BJ (cell line): ENCODE measurements at places on chromosomes 16 and 17.

DNA sequence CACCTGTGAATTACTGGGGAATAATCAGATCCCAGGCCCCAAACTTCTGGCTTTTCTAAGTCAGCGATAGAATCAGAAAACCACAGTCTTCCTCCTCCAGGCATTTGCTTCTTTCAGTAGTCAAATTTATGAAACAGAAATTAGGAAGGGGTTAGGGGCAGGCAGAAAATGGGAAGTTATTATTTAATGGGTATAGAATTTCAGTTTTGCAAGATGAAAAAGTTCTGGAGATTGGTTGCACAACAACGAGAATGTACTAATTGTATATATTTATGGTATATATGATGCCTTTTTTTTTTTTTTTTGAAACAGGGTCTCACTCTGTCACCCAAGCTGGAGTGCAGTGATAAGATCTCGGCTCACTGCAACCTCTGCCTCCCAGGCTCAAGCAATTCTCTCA lies 23.5 kb downstream of the ORC6 start:
- DNase-seq = no peak

GRCh38 chr16:88292007-88292970 lies 90.5 kb upstream of the ZNF469 start:
- DNase-seq = no peak

GRCh38 chr17:37179893-37180292 lies 195.9 kb upstream of the C17orf78 start:
- no peak for DNase-seq

DNA sequence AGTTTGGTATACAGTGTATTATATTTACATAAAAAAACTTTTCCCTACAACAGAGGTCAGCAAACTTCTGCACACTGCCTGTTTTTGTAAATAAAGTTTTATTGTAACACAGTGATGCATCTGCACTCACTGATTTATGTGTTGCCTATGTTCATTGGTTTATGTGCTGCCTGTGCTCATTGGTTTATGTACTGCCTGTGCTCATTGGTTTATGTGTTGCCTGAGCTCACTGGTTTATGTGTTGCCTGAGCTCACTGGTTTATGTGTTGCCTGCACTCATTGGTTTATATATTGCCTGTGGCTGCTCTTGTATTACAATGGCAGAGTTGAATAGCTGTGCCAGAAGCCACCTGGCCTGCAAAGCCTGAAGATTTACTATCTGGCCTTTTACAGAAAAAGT lies 81.6 kb downstream of the MYH11 start:
- no peak for DNase-seq

GRCh38 chr16:1288813-1289476 lies 20.5 kb upstream of the UBE2I start:
- no peak for DNase-seq

- no peak for DNase-seq
Observed at GRCh38 chr16:67180166-67180565, 3.6 kb downstream of the MATCAP1 start.

DNA sequence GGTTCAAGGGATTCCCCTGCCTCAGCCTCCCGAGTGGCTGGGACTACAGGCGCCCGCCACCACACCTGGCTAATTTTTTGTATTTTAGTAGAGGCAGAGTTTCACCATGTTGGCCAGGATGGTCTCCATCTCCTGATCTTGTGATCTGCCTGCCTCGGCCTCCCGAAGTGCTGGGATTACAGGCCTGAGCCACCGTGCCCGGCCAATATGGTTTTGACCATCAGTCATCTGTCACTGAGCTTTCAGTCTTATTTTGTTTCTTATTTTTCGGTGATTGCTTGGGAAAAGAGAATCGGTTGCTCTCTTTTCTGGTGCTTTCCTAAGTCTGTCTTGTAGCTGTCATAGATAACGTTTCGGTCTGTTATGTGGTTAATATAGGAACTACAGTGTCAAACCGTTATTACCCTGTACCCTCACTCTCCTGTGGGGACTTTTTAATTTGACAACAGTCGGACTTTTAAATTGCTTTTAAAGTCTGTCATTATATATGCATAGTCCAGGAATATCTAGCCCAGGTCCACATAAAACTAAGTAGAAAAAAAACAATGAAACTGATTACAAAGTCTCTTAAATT lies 453.4 kb downstream of the KCNJ18 start:
- DNase-seq = no peak

DNA sequence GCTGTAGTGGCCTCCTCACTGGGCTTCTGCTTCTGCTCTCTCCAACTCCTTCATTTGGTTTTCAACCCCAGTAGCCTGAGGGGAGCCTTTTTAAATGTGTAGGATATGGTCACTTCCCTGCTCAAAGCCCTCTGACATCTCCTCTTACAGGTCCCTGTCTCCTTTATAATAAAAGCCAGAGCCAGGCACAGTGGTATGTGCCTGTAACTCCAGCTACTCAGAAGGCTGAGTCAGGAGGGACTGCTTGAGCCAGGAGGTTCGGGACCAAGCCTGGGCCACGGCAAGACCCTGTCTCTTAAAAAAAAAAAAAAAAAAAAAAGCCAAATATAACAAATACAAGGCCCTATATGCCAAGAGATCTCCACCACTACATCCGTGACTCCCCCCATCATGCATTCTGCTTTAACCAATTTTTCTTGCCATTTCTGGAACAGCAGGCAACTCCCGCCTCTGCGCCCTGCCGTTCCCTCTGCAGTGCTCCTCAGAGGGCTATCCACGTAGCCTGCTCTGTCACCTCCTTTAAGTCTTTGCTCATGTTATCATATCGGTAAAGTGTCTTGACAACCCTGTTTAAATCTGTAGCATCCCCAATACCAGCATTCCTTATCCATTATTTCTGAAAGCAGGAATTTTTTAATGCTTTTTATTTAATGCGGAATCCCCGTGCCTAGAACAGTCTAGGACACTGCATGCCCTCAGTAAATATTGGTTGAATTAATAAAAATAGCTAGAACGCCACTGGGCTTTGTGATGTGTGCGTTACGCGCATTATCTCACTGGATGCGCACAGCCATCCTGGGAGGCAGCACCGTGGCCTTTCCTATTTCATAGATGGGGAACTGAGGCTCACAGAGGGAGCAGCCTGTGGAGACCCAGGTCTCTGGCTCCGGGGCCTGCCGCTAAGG lies 9.5 kb downstream of the ZNF771 start:
- no peak for DNase-seq

- no peak for DNase-seq
Observed at GRCh38 chr17:59093145-59093701, 13.5 kb downstream of the TRIM37 start.

DNA sequence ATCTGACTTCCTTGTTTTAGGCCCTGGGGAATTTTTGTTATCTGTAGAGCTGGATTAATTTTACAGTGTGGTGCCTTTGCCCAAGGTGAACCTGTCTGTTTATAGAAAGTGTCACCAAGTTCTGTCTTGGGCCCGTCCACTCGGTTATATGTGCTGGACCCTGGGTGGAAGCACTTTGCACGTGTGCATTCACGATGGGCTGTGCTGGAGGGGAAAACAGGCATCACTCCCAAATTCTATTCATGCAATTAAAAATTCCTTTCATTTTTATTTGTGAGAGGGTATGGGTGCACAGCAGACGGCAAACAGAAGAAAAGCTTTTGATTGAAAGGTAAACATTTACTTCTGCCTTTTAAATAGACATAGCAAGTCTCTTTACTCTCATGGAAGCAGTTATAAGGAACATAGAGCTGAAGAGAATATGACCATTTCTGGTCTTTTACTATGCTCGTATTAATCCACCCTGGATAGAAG lies 101.2 kb downstream of the WWOX start:
- DNase-seq = no peak

DNA sequence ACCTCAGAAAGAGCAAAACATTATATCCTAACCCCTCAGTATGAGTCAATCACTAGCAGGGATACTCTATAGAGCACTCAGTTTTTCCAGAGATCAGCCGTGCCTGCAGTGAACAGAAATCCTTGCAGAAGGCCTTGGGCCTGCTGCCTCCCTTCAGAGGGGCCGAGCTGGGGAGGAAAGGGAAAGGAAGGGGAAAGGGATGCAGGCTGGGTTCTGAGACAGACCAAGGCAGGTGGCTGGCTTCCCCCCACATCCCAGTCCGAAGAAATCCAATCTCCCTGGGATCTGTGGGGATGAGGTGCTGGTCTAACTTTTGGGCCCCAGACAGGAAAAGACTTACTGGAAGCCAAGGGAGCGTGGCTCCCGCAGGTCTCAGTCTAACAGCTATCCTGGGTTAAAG lies 25.3 kb downstream of the SRL start:
- DNase-seq = no peak

GRCh38 chr16:80619824-80620223 lies 79.0 kb downstream of the DYNLRB2 start:
- no peak for DNase-seq

DNA sequence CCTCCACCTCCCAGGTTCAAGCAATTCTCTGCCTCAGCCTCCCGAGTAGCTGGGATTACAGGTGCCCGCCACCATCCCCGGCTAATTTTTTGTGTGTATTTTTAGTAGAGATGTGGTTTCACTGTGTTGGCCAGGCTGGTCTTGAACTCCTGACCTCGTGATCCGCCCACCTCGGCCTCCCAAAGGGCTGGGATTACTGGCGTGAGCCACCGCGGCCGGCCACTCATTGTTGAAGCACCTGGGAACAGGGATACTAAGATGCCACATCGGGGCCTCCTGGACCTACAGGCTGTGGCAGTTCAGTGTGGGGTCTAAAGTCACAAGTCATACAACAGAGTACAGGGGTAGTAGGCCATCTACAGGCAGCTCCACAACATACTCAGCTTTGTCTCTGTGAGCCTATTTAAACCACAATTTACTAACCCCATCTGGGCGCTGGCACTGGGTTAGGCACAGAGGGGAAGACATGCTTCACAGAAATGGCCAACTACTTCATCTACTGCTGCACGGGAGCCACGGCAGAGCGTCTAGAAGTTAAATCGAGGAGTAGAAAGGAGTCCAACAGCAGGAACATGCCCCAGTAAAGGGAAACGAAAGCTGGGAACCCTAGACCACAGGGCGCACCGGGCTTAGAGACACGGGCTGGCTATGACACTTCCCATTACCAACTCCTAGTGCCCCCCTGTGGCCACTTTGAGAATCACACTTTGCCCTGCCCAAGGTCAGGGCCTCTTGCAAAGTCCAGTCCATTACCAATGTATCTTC lies 4.3 kb downstream of the VAMP2 start:
- no peak for DNase-seq

- DNase-seq = no peak
Observed at GRCh38 chr17:27038676-27039075, 255.2 kb upstream of the WSB1 start.

DNA sequence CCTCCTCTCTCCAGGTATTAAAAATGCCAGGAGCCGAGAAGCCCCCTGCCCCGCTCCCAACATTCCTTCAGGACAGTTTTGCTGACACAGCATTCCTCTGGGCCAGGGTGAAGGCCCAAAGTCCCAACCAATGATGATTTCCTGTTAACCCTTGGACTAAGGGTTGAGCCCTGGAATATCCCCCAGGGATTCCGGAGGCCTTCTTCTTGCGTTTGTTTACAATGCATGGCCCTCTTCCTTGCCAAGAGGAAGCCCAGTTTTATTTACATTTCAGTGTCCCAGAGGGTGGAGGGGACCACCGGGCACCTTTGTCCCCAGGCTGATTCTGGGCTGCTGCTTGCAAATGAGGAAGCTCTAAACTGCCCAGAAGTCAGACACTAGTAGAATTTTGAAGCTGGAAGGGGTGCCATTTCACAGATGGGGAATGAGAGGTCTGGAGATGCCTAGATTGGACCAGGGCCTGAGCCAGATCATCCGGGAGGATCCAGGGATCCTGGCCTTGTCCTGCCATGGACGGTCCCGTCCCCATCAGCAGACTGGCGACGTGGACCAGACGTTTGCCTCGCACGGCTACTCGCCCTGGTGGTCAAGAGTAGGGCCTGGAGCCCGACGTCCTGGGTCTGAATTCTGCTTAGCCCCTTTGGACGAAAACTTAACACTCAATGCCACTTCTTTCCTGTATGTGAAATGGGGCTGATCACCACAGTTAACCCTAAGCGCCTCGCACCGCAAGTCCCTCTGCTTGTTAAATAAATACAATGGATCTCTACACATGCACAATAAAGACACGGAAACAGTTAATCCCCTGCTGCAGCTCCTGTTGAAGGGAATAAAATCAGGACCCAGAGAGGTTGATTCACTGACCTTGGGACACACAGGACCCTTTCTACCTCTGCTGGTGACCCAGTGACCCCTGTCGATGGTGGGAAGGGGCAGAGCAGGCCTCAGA lies 55.6 kb upstream of the CIBAR2 start:
- no peak for DNase-seq

DNA sequence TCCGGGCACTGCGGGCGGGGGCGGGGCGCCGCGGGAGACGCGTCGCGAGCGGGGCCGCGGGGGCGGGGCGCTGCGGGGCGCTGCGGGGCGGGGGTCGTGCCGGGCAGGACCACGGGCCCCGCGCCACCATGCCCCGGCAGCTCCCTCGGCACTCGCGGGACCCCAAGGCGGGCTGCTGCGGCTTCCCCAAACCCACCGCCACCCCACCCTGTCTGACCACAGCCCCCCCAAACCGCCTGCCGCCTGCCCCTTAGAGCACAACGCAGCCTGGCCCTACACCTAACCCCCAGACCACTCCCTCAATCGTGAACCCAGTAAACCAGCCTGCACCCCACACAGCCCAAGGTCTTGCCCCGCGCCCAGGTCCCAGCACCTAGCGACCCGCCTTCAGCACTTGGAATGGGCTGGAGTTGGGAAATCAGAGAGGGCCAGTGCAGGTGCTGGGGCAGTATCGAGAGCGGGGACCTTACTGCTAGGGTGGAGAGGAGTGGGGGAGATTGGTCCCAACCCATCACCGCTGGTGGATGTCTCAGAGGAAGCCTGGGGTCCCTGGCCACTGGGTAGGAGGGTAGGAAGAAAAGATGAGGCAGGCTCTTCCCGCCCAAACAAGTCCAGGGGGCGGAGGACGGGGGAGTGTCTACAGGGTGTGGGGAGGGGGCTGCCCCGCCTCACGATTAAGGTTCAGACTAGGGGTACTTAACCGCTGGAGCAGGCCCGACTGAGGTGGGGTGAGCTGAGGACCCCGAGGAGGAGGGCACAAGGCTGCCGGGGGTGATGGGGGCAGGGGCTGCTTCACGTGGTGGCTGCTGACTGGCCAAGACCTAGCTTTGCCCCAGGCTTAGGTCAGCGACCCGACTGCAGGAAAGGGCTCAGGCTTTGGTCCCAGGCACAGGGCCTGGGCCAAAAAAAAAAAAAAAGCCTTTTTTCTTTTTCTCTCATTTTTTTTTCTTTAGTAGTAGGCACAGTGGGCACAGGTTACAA lies 539 bp upstream of the VAMP2 start:
- no peak for DNase-seq

GRCh38 chr17:63165400-63165799 lies 199.4 kb downstream of the TANC2 start:
- DNase-seq = no peak
